ENCODE measurements at places on chromosomes 3 and 15. TPM values are rescaled to one million over a fixed set of nuclear protein-coding genes. Genes with fewer than 3 reads are reported as not detected.

The JMJD7 gene
- total RNA-seq = 4.2 TPM

The MORC1 gene
- total RNA-seq = not detected

The PLIN1 gene
- total RNA-seq = 0.15 TPM

The TMEM207 gene
- not detected for total RNA-seq

The ZNF385D gene
- total RNA-seq = not detected

The SPRED1 gene
- total RNA-seq = 9.6 TPM

The WDR49 gene
- total RNA-seq = not detected

The TRIM42 gene
- not detected for total RNA-seq

The RASSF1 gene
- total RNA-seq = 19.7 TPM

The SH3GL3 gene
- total RNA-seq = 0.68 TPM

The PCSK6 gene
- total RNA-seq = 12.1 TPM

The A4GNT gene
- not detected for total RNA-seq

The ENTPD3 gene
- total RNA-seq = 0.03 TPM

The GOLGA6B gene
- 0.06 TPM for total RNA-seq

The IL16 gene
- total RNA-seq = not detected

The ROBO1 gene
- total RNA-seq = 21.5 TPM

The VEPH1 gene
- 0.70 TPM for total RNA-seq

The EPB42 gene
- not detected for total RNA-seq

The ZNF592 gene
- 20.7 TPM for total RNA-seq

Measured in A549 treated with Hydrocortisone at 1 μM for 4 hours (cell line).